ENCODE measurements at places on chromosomes 3 and 15.

GRCh38 chr3:61724183-61724582 lies 162.8 kb downstream of the PTPRG start:
- DNase-seq: no peak

DNA sequence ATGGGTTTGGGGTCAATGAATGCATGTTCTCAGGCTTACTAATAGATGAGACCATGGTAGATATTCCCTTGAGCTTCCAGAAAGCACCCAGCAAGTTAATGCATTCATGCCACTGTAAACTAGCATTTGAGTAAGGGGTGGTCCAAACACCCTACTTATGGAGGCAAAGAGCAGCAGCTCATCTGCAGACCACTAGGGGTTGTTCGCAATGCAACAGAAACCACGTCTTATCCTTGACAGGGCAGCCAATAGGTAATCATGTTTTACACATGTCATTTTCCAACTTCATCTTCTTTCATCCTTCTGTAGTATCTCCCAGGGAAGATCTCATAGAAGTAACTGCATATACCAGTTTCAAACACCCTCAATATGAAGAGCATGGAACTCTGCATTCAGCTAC lies 330.2 kb downstream of the RORA start:
- DNase-seq: no peak

GRCh38 chr3:12990781-12991480 lies 82.3 kb downstream of the IQSEC1 start:
- DNase-seq: no peak

DNA sequence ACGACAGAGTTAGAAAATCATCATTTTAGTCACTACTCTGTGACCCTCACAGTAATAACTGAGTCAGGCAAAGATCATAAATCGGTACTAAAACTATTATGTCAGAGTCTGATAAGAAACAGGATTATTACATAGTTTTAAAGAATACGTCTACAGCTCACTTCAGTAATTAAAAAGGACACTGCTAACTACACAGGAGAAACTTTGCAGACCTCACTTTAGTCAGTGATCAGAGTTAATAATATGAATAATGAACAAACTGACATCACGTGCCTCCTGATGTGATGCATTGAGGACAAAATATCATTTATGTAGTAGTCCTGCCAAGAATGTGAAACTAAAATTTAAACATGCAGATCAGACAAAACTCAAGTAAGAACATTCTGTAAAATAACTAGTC lies 162.2 kb downstream of the PCCB start:
- no peak for DNase-seq
